Lower leg skin (tissue), 4 donors: ENCODE measurements at places on chromosomes 16 and 17. TPM values are rescaled to one million over a fixed set of nuclear protein-coding genes. Genes with fewer than 3 reads are reported as not detected.

GRCh38 chr17:3802461-3803307 lies 1.7 kb upstream of the ITGAE start:
- DNase-seq = no peak

TOX3 gene
- total RNA-seq = 3.8 TPM

- no peak for DNase-seq
These were observed 10.8 kb downstream of the THRA start for GRCh38 chr17:40073454-40074174.

DNA sequence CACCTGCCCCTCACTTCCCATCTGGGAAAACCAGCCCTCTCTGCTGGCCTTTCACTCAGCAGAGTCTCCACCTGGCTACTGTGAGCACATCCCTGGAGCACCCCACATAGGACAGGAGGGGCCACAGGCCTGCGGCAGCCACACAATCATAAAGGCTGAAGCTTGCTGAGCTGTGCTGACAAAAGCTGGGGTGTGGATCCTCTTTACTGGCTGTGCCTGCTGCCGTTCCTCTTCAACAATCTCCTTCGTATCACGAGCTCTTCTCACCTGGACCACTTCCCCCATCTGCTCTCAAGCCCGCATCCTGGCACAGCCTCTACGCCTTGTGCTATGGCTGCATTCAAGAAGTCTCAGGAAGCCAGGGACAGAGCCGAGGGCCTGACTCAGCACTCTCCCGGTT lies 86.1 kb downstream of the ZNF778 start:
- DNase-seq = no peak

DNA sequence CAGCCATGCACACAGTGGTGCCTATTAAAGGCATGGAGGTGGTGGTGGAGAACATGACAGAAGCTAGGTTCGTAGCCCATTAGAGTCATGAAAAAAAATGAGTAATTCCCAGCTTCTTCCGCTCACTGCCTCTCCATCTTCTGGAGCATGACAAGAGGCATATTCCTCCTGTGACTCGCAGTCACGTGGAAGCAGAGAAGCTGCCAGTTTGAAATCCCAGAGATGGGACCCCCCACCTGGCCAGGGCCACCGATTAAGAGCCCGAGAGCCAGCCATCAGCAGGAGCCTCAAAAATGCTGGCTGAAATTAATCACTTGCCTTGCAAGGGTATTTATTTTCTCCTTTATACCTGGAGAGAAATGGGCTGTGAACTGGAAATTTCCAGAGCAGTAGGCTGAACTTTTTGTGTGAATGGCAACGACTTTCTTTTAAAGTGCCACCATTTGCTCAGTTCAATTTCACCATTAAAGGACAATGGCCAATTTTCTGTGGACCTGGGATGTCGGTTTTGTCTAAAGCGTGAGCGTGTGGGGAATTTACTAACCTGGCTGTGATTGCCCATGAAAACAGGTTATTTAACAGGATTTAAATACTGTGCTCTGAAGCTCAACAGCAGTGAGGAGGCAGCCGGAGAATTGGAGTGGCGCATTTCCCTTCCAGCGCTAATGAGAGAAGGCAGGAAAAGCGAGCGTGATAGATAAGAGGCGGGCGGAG lies 189.7 kb upstream of the SDK2 start:
- DNase-seq = no peak

DNA sequence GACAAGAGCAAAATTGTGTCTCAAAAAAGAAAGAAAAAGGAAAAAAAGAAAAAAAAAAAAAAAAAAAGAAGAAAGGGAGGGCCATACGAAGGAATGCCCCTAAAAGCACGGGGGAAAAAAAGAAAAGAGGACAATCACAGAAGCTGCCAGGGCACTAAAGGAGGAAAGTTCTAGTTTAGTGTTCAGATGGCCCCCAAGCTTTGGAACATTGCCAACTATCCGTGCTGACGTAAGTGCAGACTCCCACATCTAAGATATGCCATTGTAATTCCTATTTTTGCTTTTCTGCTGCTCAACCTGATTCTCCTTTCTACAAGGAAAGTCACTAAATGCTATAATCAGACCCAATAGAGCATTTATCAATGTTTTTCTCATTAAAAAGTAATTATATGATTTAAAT lies 842.1 kb downstream of the KCNJ2 start:
- DNase-seq = no peak

- no peak for DNase-seq
These were observed 1.2 kb upstream of the MAFG start for GRCh38 chr17:81928544-81929252.

- peak; percentile 76 for DNase-seq
These were observed 7.2 kb downstream of the RASL10B start for GRCh38 chr17:35738519-35739133.

YBX2 gene
- 8.0 TPM for total RNA-seq

DNA sequence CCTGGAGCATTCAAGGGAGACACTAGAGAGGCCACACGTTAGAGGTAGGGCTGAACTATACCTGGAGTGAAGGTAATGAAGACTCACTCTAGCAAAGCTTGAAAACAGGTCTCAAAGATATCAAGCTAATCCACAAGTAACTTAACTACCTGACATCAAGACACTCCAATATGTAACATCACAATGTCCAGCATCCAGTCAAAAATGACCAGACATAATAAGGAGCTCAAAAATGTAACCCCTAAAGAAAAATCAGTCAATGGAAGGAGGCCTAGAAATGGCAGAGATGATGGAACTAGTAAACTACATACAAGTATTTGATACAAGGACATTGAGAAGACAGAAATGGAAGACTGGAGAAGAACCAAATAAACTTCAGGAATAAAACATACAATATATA lies 6.0 kb downstream of the TEKT3 start:
- DNase-seq = no peak
